ENCODE measurements at places on chromosomes 6 and 20.

GRCh38 chr6:129280749-129281148 lies 397.8 kb downstream of the LAMA2 start:
- DNase-seq: no peak

DNA sequence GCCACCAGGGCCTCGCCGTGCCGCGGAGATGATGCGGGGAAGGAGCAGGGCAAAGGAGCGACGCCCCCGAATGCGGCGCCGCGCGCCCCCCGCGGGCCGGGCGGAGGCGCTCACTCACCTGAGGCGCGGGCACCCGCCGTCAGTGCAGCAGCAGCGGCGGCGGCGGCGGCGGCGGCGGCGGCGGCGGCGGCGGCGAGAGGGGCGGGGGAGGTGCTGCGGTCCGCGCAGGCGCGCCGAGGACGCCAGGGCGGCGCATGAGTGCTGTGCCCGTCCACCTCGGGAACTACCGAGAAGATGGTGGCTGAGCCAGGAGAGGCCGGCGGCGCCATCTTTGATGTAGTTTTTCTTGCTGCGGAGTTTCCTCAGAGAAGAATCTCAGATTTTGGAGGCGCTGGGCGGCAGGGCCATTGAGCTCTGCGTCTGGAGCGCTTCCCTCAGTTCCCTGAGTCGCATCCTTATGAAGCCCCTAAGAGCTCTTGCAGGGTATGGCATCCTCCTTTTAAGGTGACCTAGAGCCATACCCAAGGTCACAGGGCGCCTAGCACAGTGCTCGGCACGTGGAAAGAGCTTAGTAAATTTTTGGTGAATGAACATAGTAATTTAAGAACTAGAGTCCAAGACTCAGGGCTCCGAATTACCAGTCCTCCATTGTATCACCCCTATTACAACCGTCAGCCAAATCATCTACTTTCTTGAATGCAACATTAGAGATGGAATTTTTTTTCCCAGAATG lies at the start of gene NDRG3:
Gene NDRG3 (minus strand): TSS at position 164 of the 733 bp plus-strand sequence. CDS start 24,355 bp downstream, outside the sequence.
- DNase-seq: peak; percentile 87

DNA sequence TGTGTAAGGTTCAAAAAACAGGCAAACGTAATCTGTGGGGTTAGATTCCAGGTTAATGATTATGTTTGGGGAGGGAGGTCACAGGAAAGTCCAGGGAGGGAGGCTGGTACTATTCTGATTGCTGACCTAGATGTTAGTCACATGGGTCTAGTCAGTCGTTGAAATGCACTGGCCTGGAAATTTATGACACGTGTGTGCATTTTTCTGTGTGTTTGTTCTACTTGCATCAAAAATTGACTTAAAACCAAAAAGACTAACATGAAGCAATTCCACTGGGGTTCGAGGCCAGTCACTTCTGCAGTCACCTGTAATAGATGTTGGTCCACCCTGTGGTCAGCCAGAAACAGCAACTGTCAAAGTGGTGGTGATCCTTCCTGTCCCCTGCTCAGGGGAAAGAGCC lies 104.2 kb upstream of the MLN start:
- no peak for DNase-seq

GRCh38 chr20:58069207-58069606 lies 159.2 kb downstream of the ANKRD60 start:
- DNase-seq: no peak

DNA sequence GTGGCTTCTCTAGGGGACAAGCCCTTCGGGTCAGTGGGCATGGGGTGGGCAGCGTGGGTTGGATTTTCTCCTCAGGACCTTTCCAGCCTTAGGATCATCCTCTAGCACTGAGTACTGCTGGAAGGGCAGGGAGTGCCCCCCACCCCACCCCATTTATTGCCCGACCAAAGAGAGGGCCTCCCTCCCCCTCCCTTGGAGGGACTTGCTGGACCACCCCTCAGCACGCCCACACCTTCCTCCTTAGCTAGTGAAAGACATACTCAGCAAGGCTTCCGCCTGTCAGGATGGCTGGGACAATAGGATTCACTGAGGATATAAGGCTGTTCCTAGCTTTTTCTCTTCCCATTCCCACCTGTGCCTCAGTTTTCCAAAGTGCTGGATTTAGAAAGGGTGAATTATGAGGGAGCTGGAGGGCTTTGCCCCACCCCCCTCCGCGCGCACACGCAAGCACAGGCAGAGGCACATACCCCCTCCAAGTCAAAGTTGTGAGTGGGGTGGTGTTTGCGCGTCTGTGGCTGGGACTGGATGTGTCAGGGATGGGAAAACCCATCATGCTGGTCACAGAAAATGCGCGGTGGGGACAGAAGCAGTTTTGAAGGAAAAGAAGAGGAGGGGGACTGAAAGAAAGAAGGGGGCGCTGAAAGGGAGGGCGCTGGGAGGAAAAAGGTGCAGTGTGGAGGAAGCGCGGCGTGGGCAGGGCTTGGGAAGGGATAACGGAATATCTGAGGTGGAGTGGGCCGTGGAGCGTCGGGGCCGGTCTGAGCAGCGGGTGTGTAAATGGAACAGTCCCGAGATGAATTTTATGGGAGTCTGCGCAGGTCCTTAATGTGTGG lies 693 bp upstream of the SLC29A1 start:
- DNase-seq: no peak

DNA sequence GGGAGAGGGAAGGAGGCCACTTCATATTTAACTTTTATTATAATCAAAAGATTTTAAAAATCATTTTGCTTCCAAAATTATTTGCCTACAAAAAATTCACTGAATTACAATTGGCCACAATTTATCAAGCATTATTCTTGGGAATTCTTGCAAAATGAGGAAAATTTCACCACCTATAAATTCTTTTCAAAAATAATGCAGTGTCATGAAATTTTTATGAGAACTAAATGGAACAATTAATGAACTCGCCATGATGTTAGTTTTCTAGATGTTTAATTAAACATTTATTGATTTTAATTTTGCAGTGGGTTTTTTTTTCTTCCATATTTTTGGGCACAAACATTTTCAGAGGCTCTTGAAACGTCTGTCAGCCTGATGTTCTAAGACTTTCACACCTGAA lies 5.8 kb upstream of the ZBP1 start:
- no peak for DNase-seq

DNA sequence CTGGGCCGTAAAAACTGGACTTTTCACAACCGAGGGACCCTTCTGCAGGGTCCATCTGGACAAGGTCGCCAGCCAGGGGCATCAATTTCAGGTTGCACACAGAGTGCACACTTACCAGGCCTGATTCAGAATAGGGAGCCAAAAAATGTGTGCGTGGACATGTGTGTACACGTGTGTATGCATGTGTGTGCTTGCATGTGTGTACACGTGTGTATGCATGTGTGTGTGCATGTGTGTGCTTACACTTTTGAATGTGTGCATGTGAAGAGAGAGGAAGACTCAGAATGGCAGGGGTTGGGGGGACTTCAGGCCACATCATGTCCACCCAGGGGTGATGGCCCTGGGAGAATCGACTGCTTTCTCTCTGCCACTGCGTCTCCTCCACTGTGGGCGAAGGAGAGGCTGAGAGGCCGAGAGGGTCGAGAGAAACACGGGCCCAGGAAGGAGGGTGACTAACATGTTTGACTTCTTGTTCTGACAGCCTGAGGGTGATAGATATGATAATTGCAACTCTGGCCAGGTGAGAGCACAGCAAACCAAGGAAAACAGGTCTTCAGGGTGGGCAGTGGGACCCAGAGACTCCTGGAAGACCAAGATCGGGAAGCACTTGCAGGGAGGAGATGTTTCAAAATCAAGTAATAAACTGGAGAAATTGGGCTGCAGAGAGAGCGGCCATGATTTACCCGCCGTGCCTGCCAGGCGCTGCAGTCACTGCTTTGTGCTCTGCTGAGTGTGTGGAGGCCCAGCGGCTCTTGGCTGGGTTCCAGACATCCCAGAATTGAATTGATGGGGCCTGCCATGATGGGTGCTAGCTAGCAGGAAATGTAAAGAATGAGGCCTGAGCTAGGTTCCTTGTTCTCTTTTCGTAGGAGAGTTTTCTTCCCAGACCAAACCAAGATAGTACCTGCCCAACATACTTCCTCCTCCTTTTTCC lies 310.8 kb downstream of the QKI start:
- DNase-seq: no peak

- no peak for DNase-seq
Observed at GRCh38 chr6:43495409-43495941, 14.7 kb downstream of the LRRC73 start.

DNA sequence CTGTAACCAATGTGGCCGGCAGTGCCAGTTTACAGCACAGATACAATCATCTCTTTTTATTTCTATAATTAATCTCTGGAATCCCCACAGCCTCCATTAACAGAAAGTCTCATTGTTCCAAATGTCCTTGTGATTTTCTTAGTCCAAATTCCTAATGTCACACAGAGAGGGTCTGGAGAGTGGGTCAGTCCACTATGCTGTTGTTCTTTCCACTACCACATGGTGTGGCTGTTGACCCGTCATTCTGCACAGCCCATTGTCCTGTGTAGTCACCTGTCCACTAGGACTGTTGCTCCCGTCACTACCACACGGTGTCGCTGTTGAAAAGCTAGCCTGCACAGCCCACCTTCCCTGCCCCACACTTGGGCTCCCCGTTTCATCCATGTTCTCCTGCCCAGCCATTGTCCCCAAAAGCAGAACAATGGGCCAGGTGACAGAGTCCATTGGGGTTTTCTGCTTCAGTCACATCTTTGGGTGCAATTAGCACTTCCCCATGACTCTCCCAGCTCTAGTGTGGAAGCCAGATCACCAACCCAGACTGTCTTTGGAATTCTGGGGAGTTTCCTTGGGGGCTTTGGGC lies 8.6 kb upstream of the LBP start:
- peak; percentile 19 for DNase-seq

DNA sequence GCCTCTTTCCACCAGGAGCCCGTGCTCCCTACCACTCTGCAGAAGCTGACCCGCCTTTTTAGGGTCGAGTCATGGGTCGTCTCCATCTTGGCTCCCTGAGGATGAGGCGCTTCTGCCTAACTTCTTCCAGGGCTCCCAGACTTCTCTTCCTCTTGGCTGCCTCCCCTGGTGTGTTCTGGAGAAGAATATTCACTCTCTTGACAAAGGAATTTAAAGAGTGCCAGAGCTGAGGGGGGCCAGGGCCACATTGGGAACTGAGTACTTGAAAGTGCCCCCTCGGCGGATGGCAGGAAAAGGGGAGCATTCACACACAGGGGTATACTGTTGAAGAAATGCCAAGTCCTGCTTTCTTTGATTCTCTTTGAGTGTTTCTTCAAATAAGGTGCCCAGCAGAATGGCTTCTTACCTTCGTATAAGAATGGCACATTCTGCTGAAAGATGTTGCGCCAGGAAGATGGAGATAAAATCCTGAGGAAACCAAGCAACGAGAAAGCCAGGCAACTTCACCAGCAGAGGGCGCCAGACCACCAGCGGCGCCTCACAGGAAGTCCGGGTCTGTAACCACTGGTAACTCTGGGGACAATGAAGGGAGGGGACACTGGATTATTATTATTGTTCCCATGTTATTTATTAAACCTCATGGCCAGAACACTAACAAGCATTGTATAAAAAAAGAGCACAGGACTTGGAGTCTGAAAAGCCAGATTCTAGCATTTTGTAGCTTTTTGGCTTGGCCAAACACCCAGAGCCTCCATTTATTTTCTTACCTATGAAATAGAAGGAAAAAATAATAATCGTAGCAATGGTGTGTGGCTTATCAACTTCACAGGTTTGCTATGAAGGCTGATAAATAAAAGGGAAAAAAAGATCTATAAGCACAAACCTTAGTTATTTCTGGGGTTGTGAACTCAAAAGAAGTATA lies 176.7 kb downstream of the HACE1 start:
- peak; percentile 66 for DNase-seq

DNA sequence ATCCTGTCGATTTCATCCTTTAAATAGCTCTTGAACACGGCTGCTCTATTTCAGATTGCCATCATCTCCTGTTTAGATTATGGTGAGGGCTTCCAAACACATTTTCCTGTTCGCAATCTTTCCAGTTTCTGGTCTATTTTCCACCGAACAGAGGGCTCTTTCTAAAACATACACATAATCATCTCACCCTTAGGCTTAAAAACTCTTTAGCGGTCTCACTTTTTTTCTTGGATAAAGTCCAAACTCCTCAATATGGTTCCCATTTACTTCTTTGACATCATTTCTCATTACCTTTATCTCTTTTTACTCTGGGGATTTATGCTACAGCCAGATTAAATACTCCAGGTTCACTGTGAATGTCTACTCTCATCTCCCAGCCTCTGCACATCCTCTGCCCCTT lies 103.4 kb upstream of the STMND1 start:
- no peak for DNase-seq

DNA sequence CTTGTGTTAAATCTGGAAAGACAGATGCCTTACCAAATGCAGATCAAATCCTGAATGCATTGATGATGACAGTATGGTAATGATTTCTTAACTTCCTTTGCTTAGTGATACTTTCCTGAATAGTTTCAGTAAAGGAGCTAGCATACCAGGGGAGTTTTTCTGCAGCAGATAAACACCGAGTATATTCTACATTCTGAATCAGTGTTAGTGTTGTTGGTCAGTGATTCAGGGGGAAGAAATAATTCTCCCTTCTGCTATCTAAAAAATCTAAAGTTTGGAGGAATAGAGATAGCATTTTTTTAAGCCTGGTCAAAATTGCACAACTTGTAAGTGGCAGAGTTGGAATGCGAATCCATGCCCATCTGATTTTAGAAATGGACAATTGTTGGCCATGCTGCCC lies 512.2 kb upstream of the MARCKS start:
- no peak for DNase-seq

DNA sequence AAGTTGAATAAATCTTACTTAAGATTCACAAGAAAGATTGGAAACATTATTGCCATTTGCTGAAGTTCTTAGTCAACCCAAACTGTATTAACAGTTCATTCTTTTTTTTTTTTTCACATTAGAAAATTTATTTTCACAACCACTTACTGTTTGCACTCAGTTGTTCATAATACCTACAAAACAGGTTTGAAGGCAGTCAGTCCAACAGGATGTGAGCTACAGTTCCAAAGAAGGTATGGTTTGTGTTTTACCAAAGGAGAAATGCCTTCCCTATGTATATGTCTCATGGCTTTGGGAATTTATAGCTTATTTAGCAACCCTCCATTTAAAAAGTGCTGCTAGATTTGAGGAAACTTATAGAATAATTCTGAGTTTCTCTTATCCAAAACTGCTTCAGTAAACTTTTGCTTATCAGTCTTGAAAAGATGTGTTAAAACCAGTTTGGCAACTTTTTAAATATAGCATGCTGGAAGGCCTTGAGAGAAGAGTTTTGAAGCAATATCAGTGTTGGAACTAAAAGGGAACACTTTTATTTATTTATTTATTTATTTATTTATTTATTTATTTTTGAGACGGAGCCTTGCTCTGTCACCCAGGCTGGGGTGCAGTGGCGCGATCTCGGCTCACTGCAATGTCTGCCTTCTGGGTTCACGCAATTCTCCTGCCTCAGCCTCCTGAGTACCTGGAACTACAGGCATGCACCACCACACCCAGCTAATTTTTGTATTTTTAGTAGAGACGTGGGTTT lies 46.8 kb upstream of the RREB1 start:
- no peak for DNase-seq

GRCh38 chr6:95946906-95947305 lies 68.9 kb upstream of the FUT9 start:
- DNase-seq: no peak

DNA sequence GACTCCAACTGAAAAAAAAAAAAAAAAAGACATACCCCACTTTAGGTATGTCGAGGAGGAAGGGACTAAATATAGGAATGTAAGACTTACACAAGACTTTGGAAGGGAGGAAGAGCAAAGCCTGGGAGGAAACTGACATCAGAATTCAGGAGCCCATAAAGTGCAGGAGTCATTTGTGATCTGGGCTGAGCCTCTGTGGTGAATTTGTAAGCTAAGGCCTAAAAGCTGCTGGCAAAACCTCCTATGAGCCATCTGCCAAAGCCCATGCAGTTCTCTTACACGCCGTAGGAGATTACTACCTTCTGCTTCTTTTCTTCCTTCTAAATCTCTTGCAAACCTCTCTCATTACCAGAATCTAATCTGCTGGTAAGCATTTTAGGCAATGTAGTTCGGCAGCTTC lies 52.0 kb upstream of the THEMIS start:
- no peak for DNase-seq
